ENCODE measurements at places on chromosomes 13 and 19.
A peak's percentile ranks its signal among the peaks of the same experiment; 100 is the strongest.

- no peak for DNase-seq
Measured at GRCh38 chr19:42293540-42293939, 8.4 kb upstream of the PRR19 start.

- DNase-seq, result peak; percentile 88
Measured at GRCh38 chr13:26985285-26985878, 186.2 kb downstream of the USP12 start.

DNA sequence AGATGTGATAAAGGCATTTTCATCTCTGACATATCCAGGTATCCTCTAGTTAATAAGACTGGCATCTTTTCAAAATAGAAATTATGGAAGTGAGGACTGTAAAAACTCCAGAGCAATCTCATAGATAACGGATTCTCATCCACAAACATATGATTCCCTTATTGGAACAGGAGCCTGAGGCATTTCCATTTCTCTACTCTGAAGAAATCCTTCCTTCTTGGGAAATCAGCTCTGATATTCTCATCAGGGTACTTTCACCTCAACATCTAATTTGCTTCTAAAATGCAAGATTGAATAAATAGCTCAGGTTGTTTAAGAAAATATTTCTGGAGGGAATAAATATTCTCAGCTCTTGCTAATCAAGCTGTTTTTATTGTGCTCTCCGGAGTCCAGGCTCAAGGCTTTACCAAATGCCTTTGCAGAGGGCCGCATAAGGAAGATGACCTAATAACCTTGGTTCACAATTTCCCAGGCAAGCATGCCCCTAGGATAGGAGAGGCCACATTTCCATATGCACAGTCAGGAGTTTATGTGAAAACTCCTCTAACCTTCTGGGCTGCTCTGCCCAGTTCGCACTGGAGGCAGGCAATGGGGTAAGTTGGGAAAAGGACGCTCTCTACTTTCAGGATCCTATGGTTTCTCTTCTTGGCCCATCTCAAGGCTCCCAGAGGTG, 44.0 kb upstream of the RFC3 start:
- no peak for DNase-seq

DNA sequence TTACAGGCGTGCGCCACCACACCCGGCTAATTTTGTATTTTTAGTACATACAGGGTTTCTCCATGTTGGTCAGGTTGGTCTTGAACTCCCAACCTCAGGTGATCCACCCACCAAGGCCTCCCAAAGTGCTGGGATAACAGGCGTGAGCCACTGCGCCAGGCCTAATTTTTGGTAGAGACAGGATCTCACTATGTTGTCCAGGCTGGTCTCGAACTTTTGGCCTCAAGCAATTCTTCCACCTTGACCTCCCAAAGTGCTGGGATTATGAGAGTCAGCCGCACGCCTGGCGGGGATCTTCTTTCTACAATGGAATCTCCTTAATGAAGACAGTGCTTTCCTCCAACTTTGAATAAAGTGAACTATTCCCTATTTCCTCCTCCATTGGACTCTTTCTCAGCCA, 5.8 kb downstream of the RASIP1 start:
- no peak for DNase-seq

GRCh38 chr13:28568286-28568685, 73.4 kb upstream of the FLT1 start:
- DNase-seq, result peak; percentile 67

GRCh38 chr13:76035711-76036110, 399.6 kb downstream of the LMO7 start:
- no peak for DNase-seq

DNA sequence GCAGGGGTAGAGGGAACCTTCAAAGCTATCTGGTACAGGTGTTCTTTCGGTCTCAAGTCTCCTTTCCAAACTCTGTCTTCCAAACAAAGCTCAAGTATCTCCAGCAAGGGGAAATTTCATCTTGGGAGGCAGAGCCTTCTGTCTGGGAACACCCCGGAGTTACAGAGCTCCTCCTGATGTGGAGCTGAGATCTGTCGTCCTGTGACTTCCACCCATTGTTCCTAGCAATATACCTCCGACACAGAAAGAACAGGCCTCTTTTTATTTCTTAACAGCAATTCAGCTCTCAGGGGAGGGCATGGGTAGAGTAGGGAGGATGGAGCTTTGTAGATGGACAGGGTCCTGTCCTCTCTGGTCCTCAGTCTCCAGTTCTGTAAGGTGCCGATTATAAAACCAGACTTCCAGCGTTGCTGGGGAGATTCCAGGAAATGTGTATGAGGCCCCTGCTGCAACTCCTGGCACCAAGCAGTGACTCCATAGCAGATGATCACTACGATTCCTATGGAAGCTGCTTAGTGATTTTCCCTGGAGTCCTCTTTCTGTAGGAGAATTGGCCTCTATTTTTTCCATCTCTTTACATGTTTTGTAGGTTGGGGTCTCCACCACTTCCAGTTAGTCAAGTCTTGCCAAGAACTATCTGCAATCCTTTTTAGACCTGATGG, 56.0 kb upstream of the ARGLU1 start:
- DNase-seq, result no peak

DNA sequence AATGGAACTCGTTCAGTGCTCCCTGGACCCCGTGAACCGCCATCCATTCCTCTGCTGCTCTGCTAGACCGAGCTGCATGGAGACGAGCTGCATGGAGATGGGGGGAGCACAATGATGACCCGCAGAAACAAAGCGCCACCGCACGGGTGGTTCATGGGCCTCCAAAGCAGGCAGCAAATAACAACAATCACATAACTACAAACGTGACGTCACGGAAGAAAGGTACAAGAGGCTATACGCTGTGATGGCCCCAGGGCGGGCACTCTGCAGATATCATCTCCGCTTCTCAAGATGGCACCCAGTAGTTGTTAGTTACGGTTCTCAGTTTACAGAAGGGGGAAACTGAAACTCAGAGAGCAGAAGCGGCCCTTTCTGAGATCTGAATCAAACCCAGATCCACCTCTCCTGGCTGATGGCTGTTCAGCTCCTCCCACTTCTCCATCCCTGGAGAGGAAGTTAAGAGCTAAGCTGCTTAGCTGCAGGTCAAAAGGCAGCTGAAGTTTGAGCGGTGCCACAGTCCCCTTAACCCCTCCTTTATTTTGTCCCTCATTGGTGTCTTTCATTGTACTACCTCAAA, 1.7 kb downstream of the ATP13A1 start:
- DNase-seq, result no peak

DNA sequence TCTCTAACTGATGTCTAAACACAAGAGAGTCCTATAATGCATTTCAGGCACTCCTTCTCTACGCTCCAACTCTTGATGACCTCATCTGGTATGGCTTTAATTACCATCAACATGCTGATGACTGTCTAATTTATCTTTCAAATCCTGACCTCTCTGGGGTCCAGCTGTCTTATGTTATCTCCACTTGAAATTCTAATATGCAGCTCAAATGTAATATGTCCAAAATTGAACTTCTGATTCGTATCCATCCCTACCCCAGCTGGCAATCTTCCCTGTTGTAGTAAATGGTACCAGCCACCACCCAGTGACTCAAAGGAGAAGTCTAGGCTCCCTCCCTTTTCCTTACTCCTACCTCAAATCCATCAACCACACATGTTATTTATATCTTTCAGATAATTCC, 288.0 kb upstream of the SLC10A2 start:
- no peak for DNase-seq

GRCh38 chr19:38273499-38273898, 9.1 kb downstream of the SPINT2 start:
- DNase-seq, result no peak

- DNase-seq, result no peak
Measured at GRCh38 chr13:29817604-29818378, 32.6 kb downstream of the UBL3 start.

DNA sequence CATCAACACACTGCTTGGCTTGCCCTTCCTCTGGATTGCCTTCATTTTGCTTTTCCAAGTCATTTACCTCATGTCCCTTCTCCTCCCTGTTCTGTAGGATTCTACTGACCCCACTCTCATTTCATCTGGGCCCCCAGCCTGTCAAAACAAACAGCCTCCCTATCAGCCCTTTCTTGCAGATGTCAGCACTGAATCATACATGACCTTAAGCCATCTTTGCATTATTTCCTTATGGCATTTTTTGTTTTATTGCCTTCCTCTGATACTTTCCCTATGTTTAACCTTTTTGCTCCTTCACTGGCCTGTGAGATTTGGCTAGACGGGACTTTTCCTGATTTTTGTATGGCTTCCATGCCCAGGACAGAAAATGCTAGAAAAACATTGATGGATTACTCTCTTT, 8.7 kb downstream of the LRCH1 start:
- no peak for DNase-seq

DNA sequence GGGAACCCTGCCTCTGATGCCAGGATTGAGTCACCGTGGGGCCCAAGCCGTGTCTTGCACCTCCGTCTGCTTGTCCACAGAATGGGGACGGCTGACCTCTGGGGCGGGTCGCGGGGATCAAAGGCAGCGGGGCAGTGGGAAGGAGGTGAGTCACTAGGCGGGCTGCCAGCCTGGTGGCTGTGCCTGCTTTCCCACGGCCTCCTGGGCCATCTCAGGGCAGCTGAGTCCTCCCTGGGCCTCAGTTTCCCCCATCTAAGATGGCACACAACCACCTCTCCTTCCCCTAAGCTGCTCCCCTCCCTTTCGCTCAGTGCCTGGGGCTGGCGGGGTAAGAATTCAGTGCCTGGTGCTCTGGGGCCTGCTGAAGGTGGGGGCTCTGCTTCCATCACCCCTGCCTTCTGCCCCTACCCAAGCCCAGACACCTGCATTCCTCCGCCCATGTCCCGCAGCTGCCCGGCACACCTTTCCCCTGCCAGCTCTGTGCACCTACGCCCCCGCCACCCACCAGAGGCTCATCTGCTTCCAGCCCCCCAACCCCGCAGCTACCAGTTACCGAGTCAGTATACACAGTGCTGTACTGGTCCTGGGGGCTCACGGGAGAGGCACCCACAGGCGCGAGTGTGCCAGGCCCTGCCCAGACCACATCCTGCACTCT, 3.5 kb downstream of the MKNK2 start:
- DNase-seq, result no peak

GRCh38 chr13:100803091-100803490, 128.5 kb upstream of the TMTC4 start:
- DNase-seq, result no peak

GRCh38 chr13:113596321-113597200, 12.0 kb downstream of the TFDP1 start:
- no peak for DNase-seq

DNA sequence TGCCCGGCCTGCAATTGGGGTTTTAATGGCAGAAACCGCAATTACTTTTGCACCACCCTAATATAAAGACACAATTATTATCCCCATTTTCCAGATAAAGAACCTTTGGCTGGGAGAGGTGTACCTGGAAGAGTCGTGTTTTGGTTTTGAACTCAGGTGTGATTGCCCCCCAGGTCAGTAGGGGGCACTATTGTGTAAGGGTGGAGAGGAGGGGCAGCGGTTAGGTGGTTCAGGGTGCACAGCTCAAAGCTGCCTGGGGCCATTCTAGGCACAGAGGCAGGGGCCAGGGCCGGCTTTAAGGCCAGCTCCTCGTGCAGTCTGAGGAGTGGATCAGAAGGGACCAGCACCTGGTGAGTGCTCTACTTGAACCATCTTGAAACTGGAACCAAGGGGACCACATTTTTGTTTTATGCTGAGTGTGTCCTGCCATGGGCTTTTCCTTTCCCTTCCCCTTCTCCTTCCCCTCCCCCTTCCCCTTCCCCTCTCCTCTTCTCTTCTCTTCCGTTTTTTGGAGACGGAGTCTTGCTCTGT, 5.8 kb upstream of the FCGRT start:
- DNase-seq, result peak; percentile 56

DNA sequence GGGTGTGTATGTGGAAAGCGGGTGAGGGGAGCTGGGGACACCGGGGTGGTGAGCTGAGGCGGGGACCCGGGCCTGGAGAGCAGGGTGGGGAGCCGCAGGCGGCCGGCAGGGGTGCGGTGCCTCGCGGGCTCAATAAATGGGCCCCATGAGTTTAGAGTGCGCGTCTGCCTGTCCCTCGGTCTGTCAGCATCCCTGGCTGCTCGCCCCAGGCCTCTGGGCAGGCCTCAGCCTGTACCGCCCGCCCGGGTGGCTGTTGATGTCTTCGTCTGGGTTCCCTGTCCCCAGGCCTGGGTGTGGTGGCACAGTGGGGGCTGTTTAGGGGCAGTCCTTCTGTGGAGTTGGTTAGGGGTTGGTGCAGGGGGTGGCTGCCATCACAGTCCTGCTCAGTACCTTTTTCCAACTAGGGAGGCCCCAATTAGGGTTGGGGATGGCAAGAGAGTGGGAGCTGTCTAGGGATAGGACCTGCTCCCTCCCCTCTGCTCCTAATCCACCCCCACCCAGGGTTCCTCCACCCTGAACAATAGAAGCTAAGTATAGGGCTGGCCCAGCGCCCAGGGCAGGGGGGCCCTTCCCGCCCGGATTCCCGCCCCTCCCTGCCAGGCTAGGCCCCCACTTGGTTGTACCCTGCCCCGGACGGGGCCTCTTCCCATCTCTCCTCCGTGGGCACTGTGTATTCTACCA, 12.2 kb downstream of the CIC start:
- DNase-seq, result peak; percentile 72

DNA sequence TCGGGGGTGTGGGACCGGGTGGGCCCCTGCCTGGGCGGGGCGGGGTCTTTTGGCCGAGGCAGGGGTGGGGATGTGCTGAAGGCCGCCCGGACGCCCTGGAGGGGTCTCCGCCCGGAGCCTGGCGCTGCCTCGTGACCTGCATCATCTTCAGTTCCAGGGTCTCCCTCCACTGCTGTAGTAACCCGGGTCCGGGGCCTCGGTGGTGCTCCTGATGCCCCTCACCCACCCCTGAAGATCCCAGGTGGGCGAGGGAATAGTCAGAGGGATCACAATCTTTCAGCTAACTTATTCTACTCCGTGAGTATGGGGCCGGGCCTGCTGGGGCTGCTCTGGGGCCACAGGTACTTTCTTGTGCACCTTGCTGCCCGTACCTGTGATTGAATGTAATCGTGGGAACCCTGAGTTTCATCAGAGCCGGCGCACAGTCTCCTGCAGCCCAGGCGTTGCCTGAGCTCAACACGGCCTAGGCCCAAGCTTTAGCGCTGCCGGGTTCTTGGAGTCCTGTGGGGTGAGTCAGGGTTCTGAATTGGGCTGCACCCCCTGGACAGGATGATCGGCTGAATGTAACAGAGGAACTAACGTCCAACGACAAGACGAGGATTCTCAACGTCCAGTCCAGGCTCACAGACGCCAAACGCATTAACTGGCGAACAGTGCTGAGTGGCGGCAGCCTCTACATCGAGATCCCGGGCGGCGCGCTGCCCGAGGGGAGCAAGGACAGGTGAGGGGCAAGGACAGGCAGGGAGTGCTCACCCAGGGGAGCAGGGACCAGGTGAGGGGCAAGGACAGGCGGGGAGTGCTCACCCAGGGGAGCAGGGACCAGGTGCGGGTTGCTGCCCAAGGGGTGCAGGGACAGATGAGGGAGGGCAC, 10.5 kb downstream of the PEAK3 start:
- DNase-seq, result no peak

DNA sequence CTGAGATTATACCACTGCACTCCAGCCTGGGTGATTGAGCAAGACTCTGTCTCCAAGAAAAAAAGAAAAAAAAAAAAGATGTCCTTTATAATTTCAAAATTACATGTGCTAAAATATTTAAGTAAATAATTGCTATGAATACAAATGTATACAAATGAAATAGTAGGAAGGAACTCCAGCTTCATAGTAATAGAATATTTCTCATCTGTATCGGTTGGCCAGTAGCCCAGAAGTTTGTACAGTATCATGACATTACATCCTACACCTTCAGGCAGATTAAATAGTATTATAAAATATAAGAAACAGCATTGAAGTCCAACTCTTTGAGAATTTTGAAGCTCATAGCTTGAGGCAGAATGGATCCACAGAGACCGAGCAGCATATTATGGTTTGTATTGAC, 36.5 kb upstream of the CLDN10 start:
- DNase-seq, result no peak

GRCh38 chr13:83372786-83373185, 509.5 kb downstream of the SLITRK1 start:
- DNase-seq, result no peak

All from testis (tissue), 5 donors.